ENCODE measurements at places on chromosomes 3 and 15.

GRCh38 chr15:67168694-67169093 lies 85.8 kb downstream of the AAGAB start:
- no peak for DNase-seq

DNA sequence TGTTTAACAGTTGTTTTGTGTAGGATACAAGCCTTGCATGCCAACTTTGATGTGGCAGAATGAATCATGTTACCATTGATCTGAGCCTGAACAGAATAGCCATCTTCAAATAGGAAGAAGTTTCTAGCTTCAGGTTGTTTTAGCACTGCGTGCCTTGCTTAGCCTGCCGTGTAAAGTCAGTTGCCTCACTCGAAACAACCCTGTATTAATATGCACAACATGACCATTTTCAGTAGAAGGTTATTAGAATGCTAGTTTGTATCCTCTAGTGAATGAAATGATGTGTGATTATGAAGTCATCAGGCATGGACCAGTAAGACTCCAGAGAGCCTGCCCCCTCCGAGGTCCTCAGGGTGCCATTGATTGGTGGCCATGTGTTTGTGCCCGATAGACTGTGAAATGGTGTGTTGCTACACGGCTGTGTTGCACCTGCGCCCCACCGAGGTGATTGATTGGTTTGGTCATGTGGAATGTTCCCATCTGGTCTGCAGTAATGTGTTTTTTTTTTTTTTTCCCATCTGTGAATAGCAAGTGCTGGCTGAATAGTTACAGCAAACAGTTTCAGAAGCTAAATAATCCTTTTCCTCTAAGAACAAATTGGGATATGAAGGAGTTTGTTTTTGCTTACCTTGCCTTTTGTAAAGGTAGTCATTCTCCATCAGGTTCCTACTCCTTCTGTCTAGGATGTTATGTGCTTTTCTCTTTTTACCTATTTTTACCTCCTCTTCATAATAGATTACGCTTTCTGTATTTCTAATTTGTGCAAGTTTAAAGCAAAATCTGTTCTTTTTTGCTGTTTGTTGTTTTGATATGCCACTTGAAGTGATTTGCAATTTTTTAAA lies 214.9 kb downstream of the TCF12 start:
- no peak for DNase-seq

DNA sequence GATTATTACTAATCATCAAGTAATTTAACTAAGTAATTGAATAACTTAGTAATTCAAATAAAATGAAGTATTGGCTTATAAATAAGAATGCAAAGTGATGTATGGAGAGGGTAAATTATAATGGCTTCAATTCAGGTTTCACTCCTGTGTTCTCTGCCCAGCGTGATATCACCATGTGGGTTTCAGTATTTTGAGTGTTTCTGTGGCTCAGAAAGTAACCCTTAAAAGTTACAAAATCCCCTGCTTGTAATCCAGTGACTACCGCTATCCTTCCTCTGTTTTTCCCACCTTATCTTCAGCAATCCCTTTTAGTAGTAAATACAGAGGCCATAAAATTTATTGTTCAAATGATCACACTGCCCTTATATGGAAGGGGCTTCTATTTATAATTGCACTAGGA lies 316.4 kb upstream of the CFAP20DC start:
- DNase-seq = no peak

GRCh38 chr3:141229132-141229531 lies 2.5 kb upstream of the PXYLP1 start:
- no peak for DNase-seq

DNA sequence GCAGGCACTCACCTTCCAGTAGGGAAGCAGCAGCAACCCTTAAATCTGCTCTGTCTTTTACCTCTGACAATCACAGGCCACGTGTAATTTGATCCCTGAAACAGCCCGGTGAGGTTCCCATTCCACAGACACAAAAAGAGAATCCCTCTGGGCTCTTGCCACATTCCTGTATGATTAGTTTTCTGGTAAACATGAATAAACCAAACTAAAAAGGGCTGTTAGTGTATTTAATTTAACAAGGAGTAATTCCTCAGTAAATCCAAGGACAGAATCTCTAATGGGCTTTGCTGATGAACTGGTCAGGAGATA lies 186.9 kb downstream of the FAM43A start:
- DNase-seq = peak; percentile 59

- DNase-seq = peak; percentile 91
Observed at GRCh38 chr15:96181873-96182301, 148.6 kb upstream of the NR2F2 start.

- no peak for DNase-seq
Observed at GRCh38 chr15:89171136-89172072, 50.0 kb downstream of the RLBP1 start.

GRCh38 chr15:87608238-87609028 lies 648.1 kb downstream of the NTRK3 start:
- no peak for DNase-seq

DNA sequence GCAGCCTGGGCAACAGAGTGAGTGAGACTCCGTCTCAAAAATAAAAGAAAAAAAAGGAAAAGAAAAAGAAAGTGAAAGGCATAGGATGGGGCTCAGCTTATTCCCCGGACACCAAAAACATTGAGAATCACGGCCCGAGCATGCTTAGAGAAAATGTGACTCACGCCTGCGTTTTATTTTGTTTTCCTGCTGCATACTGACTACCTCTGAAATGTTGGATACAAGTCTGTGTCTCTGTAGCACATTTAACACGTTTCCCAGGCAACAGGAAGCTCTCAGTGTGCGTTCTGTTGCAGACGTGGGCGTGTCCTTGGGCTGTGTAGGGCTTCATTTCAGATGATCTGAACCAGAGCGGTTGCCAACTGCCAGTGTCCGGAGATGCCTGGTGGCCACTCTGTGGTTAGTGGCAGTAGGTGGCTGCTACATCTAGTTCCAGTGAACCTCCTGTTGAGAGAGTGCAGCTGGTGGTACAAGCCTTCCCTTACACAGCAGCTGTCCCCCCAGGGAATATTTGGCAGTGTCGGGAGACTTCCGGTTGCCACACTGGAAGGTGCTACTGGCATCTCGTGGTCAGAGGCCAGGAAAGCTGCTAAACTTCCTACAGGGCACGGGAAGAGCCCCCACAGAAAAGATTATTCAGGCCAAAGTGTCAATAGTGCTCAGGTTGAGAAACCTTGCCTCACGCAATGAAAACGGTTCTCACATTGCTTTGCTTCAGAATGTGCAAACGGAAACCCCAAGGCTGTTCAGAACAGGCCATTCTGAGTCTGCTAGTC lies 3.0 kb downstream of the SLC51A start:
- peak; percentile 37 for DNase-seq

DNA sequence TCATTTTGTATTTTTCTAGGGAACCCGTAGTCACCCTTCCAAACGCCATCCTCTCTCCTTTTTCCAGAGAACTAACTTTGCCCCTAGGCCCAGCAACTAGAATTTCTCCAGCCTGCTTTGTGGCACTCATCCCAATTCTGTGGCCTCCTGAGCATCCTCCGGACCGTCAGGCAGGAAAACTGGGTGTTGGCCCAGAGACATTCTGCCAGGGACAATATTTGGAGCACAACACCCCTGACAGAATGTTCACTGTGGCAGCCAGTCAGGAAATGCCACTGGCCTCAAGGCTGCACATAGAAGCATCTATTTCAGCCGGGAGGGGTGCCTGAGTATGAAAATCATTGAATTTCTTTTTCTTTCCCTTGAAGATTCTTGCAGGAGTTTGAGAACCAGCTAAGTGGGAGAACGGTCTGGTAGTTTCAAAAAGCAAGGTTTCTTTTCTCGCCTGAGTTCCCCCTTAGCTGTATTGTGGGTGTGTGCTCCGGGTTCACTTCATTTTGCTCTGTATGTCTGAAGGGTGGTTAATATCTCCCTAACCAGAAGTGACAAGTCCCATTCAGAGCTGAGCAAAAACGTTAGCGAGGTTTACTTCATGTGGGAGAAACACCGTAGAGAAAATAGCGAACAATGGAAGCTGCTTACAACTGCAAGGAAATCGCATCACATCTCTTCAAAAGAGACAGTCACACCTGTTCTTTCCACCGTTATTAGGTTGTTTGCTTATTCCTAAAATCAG lies 108.1 kb upstream of the TPM1 start:
- no peak for DNase-seq

DNA sequence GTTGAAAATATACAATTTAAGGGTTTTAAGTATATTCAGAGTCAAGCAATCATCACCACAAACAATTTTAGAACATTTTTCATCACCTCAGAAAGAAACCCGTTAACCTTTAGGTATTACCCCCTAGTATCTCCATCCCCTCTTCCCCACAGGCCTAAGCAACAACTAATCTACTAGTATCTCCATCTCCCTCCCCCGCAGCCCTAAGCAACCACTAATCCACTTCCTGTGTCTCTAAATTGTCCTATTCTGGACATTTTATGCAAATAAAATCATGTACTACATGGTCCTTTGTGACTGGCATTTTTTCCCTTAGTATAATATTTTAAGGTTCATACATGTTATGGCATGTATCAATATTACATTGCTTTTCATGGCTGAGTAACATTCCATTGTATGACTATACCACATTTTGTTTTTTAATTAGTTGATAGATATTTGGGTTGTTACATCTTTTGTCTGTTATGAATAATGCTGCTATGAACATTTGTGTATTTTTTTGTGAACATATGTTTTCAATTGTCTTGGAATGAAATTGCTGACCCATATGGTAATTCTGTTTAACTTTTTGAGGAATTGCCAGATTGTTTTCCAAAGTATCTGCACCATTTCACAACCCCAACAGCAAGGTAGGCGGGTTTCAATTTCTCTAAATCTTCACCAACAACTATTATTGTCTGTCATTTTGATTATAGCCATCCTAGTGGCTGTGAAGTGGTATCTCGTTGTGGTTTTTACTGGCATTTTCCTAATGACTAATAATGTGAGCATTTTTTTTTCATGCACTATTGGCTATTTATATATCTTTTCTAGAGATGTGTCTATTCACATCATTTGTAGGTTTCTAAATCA lies 215.6 kb upstream of the CD96 start:
- DNase-seq = peak; percentile 89

GRCh38 chr3:158718490-158719170 lies 13.6 kb downstream of the RARRES1 start:
- no peak for DNase-seq

GRCh38 chr15:46576646-46577395 lies 942.0 kb downstream of the SQOR start:
- no peak for DNase-seq

DNA sequence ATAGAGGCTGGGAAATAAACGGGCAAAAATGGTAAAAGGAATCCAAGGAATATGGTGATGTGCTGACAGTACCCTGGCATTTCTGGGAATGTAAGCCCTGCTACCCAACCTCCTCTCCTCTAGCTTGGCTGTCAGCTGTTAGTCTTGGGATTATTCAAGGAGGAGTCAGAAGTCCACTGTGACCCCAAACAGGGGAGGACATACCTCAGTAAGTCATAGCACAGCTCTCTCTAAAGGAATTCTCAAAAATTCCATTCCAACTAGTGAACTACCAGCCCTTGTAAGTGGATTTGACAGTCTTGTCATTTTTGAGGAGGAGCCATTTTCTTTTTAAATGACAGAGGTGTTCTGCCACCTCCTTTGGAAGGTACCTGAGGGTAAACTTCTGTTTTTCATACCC lies 207.5 kb downstream of the PDCD6IP start:
- DNase-seq = peak; percentile 49

DNA sequence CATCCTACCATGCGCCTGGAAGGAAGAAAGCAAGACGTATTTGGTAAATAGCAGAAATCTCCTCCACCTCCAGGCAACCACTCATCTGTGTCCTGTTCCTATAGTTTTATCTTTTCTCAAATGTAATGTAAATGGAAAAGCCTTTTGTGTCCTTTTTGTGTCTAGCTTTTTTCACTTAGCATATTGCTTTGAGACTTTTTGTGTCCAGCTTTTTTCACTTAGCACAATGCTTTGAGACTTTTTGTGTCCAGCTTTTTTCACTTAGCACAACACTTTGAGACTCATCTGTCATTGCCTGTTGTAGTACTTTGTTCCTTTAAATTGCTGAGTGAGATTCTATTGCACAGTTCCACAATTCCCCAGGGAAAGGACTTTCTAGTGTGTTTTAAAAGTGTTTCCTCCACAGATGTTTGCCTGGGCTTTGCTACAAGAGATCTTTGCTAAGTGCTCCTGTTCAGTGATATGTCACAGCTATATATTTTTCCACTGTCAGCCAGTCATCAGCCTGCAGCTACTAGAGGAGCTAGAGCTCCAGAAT lies 27.9 kb upstream of the MUC13 start:
- DNase-seq = no peak

DNA sequence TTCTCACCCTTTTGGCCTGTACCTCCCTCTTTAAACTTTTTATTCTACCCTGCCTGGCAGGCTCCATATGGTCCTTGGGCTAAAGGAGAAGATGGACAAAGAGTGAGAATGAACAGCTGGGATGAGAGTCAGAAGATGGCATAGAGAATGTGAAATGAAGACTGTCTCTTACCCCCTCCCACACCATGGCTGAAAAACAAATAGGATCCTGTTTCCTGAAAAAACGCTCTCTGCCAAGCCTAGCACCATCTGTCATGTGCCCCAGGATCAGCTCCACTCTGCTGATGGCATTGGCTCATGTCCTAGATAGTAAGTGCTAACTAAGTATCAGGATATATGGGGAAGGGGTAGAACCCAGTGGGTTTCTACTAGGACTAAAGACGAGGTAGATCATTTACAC lies 238.6 kb downstream of the MEX3B start:
- no peak for DNase-seq

GRCh38 chr3:49903451-49904424 lies at the start of gene MST1R:
Gene MST1R, minus strand, starts transcription at chr3:49903873. Its CDS starts 264 bp downstream, at chr3:49903609.
- no peak for DNase-seq

DNA sequence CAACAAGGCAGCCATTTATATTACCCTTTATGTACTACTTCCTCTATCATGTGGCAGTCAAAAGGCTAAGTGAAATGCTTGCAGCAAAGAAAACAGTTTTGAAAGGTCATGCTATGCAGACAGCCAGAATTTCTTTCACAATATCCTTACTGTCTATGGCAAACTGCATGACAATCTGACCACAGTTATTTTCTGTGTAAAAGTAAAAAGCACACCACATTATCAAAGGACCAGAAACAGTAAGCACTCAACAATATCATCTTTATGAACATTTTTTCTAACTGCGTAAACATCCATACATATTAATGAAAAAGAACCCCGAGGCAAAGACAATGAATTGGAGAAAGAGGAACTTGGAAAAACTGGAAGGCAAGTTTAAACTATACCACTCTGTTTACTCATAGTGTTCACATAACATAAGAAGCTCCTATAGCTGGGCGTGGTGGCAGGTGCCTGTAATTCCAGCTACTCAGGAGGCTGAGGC lies 47.9 kb downstream of the PIK3CB start:
- DNase-seq = no peak

DNA sequence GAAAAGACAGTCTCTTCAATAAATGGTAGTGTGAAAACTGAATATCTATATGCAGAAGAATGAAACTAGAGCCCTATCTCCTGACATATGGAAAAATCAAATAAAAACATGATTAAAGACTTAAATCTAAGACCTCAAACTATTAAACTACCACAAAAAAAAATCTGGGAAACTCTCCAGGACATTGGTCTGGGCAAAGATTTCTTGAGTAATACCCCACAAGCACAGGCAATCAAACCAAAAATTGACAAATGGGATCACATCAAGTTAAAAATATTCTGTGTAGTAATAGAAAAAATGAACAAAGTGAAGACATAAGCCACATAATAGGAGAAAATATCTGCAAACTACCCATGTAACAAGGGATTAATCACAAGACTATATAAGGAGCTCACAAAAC lies 286.4 kb downstream of the TBC1D5 start:
- peak; percentile 42 for DNase-seq

Measured in fibroblast of skin of left biceps (primary cell).